Astrocyte (in vitro differentiated cells and primary cell): ENCODE measurements at places on chromosomes 3 and 15. TPM values are rescaled to one million over a fixed set of nuclear protein-coding genes. Genes with fewer than 3 reads are reported as not detected.

DNA sequence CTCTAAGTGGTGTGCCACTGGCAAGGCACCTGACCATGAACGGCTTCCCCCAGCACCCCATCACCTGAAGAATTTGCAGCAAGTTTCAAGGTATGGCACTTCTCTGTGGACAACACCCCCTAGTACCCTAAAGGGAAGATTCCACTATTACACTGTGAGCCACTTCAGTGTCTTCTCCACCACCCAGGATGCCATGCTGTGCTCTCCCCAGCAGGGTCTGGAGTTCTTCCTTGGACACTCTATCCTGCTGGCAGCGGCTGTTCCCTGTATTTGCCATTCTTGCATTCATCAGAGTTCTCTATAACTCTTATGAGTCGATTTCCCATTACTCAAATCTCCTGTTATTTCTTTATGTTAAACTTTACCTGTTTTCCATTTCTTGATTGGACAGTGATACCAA, 33.9 kb upstream of the RNU6-1 start:
- no peak for DNase-seq

- no peak for DNase-seq
Observed at GRCh38 chr3:196670339-196670738, 30.8 kb downstream of the NRROS start.

DNA sequence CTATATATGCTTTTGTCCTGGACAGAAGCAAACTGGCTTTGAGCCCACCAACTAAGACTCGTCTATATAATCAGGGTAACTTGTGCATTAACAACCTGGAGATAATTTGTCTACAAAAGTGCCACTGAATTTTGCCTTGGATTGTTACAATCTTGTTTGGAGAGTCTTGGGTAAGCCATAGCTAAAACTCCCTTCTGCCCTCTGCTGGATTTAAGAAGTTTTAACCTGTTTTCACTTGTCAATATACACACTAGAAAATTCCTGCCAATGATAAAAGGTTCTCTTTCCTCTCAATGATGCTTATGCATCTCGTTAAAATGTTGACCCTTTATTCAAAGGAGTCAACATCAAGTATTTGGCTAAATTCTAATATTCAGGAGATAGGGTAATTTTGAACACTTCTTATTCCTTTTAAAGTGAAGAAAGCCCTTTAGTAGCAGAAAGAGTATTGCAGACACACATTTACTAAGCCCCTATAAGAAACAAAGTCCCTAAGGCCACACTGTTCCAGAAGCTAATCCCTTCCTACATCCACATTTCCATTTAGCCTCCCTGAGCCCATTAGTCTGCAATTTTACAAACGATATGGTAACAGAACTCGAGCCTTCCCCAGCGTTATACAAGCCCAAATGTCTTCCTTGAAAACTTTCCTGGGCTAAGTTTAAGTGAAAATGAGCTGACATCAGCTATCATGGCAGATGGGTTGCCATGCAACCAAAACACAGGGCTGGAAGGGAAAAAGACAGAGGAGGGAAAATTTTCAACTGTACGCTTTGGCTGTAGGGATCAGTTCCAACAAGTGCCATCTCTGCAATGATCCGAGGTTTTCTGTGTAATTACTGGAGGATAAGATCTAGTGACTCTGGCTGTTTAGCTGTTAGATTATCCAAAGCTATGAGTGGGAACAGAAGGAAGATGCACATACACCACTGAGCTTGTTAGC, 75.9 kb upstream of the FGF12 start:
- peak; percentile 29 for DNase-seq

- no peak for DNase-seq
Observed at GRCh38 chr3:156429125-156429524, 125.8 kb downstream of the SSR3 start.

- DNase-seq = peak; percentile 48
Observed at GRCh38 chr3:143283432-143284128, 164.0 kb downstream of the CHST2 start.

NLGN1 gene
- 0.91 and 1.2 TPM in 2 replicates for total RNA-seq

- no peak for DNase-seq
Observed at GRCh38 chr3:94862703-94863102, 799.8 kb downstream of the NSUN3 start.

LRRC15 gene
- total RNA-seq = 1.3 and 1.4 TPM in 2 replicates

DNA sequence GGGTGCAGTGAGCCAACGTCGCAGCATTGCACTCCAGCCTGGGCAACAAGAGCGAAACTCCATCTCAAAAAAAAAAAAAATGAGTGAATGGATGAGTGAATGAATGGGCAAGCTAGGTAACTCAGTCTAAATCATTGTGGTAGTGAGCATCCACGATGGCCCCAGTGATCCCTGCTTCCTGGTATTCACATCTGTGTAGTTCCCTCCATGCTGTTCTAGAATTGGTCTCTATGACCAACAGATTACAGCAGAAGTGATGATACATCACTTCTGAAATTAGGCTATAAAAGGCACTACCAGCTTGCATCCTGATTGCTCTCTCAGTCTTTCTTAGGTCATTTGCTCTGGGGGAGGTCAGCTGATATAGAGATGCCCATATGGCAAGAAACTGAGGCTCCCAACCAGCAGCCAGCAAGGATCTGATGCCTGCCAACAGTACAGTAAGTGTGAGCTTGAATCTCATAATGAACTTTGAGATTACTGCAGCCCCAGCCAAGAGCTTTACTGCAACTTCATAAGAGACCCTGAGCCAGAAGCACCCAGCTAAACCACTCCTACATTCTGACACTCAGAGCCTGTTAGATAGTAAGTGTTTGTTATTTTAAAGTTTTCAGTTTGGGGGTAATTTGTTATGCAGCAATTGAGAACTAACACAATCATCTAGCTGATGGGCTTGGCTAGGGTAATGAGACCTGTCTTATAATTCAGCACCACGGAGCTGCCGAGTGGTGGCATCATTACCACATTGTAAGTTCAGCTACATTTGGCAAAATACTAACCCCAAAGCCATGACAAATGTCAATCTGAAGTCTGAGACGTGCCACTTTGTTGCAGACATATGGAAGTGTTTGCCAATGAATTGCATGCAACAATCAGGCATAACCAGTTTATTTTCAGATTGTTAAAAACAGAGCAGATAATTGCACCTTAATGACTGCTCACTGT, 53.0 kb downstream of the KLHL6 start:
- no peak for DNase-seq

GOLGA8S gene
- total RNA-seq = 0.14 and 0.26 TPM in 2 replicates

DNA sequence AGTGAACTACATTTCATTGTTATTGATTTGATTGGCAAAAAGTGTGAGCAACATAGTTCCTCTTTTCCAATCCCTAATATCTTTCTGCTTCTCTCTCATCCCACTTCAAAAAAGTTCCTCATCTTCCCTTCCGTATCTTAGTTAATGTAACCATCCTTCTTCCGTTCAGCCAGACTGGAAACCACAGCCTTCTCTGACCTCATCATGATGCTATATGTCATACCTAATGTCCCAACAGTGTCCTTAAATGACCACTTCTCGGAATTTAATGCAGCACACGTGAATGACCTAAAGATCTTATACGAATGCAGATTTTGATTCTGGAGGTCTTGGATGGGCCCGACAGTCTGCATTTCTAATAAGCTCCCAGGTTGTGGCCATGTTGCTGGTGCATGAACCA, 320.3 kb upstream of the SATB1 start:
- no peak for DNase-seq

GRCh38 chr15:84791763-84792162, 25.4 kb upstream of the ALPK3 start:
- DNase-seq = peak; percentile 11

DNA sequence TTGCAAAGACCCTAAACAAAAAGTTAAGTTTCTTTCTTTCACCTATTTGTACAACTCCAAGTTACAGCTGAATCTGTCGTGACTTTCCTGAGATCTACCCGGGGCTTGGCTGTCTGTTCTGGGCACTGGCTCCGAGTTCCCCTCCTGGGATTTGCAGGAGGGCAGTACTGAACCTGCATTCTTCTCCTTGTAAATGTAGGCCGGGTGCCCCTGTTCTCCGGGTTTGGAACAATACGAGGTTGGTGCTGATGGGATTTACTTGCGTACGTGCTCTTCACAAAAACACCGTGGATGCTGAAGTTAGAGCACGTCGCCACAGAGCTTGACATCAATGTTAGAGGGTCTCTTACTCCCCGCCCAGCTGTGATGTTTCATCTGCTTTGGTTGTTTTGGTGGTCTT, 48.1 kb downstream of the KLHL25 start:
- DNase-seq = no peak

- no peak for DNase-seq
Observed at GRCh38 chr3:132843349-132843748, 121.1 kb upstream of the NPHP3 start.

DNA sequence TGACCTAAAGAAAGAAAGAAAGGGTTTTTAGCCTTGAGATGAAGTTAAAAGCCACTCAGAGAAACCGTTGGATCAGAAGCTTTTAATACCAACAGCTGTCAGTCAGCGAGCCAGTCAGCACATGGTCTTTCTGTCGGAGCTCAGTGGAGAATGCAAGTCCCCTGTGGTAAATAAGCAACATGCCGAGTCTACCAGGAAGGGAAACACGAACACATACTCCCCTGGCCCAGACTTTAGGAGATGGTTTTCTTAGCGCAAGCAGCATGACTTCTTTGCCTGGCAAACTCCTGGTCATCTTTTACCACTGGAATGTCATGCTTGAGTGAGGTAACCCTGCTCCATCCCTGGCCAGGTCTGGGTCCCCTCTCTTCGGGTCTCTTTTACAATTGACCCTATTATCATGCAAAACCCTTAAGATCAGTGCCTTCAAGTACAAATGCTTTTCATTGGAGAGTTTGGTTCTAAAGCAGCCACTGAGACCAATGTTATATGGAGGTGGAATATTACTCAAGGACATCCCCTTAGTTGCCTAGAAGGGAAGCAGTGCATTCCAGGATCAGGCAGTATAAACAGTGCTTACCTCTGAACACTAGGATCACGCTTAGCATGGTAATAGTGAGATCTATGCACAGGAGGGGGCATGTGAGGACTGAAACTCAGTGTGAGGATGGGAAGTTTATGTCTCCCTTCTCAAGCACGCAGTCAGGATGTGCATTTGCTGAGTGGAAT, 28.2 kb downstream of the SLCO3A1 start:
- DNase-seq = no peak

STAB1 gene
- 0.39 TPM in 1 of 2 replicates, not detected in the other for total RNA-seq

TEX55 gene
- not detected in 2 replicates for total RNA-seq

DNA sequence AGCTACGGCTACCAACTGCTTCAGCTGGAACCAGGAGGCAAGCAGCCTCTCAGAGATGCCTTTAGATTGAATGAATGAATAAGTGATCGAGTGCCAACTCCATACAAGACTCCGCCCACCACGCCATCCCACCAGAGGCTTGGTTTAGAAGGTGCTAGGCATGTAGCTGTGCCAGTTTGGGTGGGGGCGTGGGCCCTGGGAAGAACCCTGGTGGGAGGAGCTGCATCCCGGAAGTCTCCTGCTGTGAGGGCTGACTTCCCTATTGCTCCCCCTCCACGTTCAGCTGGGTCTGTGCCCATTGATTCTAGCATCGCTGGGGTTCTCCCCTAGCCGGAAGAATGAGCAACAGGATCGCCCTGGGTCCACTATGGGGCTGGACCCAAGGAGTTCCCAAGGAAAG, 20.9 kb downstream of the LINGO1 start:
- DNase-seq = no peak

DNA sequence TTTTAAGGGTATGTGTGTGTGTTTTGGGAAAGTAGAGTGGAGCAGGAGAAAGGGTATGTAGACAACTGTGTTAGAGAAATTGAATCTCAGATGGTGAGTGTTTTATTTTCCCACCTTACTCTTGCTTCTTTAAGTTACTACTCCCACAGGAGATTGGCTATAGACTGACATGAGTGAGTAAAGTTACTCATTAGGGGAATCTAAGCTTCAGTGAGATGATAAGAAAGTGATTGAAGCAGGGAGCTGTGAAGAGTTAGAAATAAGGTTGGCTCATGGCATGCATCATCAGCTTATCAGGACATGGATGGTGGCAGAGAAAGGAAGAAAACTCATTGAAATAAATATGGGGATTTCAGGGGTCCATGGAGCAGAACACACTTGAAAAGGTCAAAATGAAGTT, 88.9 kb downstream of the MBNL1 start:
- no peak for DNase-seq

GRCh38 chr15:69039516-69040225, 25.2 kb downstream of the NOX5 start:
- no peak for DNase-seq

DNA sequence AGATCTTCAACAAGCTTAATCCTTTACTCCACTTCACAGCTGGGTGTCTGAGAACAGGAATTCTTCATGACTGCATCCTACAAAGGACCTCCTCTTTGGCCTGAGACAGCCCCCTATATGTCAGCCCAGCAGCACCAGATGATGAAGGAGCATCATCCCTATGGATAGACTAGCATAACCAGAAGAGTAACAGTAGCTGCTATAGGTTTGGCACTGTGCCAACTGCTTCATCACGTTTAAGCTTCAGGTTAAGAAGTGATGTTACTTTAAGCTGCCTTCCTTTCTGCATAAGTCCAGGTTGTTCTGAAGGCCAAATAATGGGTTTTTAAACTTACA, 50.6 kb downstream of the CMSS1 start:
- no peak for DNase-seq

DNA sequence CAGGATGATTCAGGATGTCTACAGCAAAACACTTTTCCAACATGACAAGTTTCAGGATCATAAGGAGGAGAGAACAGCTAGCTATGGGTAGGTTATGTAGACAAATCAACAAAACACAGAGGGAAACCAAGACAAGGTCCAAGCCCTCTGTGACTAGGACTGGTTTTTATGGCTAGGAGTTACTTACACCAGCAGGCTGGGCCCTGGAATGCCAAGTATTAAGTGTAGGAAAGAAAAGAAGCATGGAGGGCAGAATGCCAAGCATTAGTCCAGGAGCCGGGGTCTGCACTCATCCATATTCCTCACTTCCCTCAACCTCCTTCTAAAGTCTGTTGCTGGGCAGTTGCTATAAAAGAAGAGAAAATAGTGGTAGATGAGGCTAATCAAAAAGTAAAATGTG, 35.3 kb upstream of the PPP2R3A start:
- no peak for DNase-seq

DNA sequence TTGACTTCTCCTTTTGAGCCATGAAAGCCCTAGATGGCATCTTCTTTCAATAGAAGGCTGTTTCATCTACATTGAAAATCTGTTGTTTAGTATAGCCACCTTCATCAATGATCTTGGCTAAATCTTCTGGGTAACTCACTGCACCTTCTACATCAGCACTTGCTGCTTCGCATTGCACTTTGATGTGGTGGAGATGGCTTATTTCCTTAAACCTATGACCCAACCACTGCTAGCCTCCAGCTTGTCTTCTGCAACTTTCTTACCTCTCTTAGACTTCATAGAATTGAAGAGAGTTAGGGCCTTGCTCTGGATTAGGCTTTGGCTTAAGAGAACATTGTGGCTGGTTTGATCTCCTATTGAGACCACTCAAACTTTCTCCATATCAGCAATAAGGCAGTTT, 189.8 kb downstream of the PLCL2 start:
- DNase-seq = no peak
